ENCODE measurements at places on chromosomes 11 and 22. TPM values are rescaled to one million over a fixed set of nuclear protein-coding genes. Genes with fewer than 3 reads are reported as not detected.

Gene SBF1
- 64.6 TPM for total RNA-seq

Gene OR4C3
- not detected for total RNA-seq

GRCh38 chr11:8786933-8787332 is 104.3 kb downstream of the RPL27A start:
- ATAC-seq, result no peak

- peak; percentile 86 for ATAC-seq
Measured at GRCh38 chr11:96483374-96483955, 93.7 kb downstream of the JRKL start.

Gene BIRC3
- total RNA-seq, result 2.2 TPM

GRCh38 chr11:69599502-69599901 is 41.5 kb upstream of the CCND1 start:
- ATAC-seq, result no peak

DNA sequence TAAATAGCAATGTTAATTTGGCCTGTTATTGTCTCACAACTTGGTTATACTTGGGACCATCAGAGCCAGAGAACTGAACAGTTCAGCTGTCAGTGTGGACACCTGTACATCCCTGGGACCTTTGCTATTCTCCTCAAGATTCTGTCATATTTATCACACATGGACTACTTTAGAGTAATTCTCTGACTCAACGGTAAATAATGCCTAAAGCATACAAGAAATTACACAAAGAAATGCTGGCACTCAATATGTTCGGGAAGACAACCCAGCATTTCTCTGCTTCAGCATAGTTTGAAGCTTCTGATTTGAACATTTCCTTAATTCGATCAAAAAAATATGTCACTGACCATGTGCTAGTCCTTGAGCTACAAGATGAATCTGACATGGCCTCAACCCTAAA is 34.6 kb upstream of the MMP13 start:
- ATAC-seq, result no peak

- ATAC-seq, result no peak
Measured at GRCh38 chr11:35145271-35145670, 6.3 kb downstream of the CD44 start.

DNA sequence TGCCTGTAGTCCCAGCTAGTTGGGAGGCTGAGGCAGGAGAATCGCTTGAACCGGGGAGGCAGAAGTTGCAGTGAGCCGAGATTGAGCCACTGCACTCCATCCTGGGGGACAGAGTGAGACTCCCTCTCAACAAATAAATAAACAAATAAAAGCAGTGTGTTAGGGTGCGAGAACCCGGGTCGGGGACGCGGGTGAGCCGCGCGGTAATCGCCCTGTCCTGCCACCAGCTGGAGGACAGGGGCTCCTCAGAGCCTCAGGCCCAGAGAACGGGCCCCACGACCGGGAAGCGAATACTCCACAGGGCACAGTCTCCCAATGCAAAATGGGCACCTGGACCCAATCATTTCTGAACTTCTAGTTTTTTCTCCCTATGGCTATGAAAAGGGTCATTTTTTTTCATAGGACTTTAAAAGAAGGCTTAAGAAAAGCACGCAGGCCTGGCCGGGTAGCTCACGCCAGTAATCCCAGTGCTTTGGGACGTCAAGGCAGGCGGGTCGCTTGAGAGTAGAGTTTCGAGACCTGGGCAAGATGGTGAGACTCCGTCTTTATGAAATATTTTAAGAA is 744 bp upstream of the MCM5 start:
- no peak for ATAC-seq

Gene OR2AG1
- 0.08 TPM for total RNA-seq

DNA sequence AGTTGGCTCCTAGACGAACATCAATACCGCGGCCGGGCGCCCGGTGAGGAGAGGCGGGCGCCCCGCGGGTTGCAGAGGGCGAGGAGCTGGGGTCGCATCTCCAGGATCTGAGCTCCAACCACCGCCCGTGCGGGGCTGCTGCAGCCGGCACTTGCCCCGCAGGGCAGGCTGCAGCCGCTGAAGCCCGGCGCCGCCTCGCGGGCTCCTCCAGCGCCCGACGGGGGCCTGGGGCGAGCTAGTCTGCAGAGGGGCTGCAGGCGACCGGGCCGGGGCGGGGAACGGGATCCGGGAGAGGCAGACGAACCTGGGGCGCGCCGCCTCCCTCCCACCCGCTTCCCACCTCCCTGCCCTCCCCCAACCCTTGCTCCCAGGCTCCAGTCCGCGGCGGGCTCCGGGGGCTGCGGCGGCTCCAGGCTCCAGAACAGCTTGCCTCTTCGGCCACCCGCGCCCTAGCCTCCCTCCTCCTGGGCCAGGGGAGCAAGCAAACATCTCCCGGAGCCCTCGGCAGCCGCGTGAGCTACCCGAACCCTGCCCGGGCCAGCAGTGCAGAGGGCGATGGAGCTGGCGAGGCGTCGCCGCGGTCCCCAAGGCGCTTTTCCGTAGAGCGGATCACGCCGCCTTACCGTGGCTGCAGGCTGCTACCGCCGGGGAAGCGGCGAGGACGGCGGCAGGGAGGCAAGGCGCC is 802 bp downstream of the TENM4 start:
- peak; percentile 22 for ATAC-seq
